Activated CD8-positive, alpha-beta memory T cell treated with anti-CD3 and anti-CD28 coated beads, Interleukin-2, amount 10 ng/mL, durations not matched to agents 7 days and 5 days (primary cell): ENCODE measurements at places on chromosomes 5 and 9.

DNA sequence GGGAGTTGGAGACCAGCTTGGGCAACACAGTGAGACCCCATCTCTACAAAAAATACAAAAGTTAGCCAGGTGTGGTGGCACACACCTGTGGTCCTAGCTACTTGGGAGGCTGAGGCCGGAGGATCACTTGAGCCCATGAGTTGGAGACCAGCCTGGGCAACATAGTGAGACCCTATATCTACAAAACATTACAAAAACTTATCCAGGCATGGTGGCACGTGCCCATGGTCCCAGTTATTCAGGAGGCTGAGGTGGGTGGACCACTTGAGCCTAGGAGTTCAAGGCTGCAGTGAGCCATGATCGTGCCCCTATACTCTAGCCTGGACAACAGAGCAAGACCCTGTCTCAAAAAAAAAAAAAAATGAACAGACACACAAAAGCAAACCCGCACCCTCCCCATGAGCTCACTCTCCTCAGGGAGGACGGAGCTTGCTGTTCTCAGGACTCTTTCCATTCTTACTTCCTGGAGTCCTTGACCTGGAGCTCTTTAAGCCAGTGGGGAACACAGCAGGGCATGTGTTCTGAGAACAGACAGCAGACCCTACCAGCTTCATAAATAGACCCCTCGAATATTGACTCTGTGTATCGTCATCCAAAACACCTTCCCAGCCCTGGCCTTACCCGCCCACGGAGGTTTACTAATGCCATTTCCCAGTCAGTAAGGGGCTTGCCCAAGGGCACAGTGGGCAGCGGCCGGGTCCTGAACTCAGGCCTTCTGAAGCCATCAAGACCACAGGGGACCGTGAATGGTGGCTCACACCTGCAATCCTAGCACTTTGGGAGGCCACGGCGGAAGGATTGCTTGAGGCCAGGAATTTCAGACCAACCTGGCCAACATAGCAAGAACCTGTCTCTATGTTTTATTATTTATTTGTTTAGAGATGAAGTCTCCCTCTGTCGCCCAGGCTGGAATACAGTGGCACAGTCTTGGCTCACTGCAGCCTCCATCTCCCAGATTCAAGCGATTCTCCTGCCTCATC is 11.1 kb downstream of the PTGES2 start:
- no peak for DNase-seq

GRCh38 chr9:32942755-32943460 is 58.5 kb downstream of the APTX start:
- DNase-seq: no peak

DNA sequence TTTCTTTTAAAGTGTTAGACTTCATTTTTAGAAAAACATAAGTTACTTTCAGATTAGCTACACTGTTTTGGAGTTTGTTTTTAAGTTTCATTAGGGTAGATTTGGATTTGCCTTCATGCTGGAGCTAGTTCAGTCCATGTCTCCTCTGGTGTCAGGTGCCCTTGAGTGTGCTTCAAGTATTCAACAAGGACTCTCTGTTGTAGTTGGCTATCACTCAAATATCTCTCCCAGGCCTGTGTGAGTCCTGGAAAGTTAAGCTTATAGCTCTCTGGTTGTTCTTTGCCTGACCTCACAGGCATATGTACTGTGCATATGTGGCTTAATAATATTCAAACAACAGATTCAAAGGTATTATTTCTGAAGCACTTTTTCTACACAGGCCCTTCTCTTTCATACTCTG is 45.4 kb downstream of the PTBP3 start:
- DNase-seq: no peak

GRCh38 chr9:123091459-123091858 is 58.0 kb downstream of the GPR21 start:
- no peak for DNase-seq

GRCh38 chr5:132056610-132057497 is 3.6 kb upstream of the IL3 start:
- no peak for DNase-seq

DNA sequence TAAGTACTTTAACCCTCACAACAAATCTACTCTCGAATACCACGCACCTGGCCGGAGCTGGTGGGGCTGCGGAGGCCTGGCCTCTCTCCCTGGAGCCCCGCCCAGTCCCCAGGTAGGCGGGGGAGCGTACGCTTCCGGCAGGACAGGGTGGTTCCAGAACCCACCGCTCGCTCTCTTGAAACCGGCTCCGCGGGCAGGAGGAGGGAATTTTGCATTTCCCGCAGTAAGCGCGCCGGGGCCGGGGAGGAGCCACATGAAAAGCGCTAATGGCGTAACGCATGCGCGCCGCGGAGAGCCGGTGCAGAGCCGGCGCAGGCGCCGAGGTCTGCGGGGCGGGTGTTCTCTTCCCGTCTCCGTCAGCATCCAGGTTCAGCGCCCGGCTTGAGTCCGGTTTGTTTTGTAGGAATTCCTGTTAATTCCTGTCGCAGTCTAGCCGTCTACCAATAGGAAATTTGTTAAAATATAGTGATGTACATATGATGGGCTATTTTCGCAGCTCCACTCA is 20.8 kb downstream of the CAVIN4 start:
- peak; percentile 80 for DNase-seq

DNA sequence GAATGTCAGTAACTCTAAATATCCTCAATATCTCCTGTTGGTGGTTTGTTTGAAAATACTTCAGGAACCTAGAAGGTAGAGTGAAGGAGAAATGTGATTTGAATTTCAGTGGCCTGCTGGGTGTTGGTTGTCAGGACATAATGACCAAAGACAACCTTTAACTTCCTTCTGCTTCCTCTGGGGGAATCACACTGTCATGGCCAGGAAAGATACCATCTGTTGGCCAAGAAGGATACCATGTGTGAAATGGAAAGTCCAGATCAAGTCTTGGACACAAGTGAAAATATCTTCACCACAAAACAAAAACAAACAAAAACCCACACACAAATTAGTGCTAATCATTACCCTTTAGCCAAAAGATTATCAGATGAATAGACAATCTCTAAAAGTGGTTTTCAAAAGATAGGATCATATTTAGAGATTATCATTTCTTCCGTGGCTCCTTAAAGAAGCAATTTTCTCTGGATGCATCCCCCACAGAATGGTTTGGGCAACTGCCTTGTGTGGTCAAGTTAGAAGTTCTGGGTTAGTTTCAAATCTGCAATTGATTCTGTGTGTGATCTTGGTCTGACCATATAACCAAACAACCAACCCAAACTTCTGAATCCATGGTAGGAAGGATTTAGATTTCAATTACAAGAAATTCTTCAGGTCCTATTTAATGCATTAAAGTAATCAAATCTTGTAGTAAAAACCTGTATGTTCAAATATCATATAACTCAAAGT is 1.6 kb downstream of the C1QTNF3 start:
- no peak for DNase-seq

DNA sequence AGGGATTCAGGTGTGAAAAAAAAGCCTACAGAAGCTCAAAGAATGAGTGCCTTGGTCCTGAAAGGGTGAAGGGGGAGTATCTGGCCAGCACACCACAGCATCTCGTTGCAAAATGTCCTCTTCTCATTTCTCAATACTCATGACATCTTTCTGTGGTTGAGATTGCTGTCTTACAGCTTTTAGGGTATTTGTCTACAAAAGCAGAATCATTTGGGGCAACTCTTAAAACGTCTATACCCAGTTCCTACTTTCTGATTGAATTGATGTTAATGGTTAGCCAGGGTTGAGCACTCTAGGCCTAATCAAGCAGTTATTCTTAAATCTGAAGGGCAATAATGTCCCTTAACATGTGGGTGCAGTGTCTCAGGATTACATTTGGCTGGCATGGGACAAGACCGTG is 21.2 kb upstream of the PCSK5 start:
- DNase-seq: no peak

- DNase-seq: no peak
These were observed 18.6 kb upstream of the NOTCH1 start for GRCh38 chr9:136564379-136564988.

DNA sequence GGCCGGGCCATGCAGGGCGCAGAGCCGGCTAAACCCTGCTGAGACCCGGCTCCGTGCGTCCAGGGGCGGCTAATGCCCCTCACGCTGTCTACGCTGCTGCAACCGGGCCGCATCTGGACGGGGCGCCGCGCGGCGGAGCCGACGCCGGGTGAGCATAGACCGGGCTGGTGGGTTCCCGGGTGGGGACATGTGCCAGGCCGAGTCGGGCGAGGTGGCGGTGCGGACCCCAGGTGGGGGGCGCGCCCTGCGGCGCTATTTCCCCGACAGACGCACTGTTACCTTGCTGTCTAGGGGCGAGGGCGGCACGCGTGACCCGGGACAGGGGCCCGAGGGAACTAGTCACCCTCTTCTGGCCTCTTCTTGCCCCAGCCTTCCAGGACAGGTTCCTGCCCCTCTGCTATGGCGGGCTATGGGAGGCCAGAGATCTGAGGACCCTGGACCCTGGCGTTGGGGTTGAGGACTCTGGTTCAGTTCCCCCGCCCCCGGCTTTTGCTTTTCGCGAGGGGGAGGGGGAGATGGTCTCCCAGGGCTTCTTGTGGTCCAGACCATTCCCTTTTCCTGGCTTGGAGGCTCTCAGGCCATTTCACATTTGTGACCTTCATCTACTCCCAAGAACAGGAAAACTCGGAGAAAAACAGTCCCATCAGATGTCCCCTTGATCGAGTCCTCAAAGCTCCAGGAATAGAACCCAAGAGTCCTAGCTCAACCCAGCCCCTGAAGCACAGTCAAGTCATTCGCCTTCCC is 536 bp downstream of the SLC27A4 start:
- peak; percentile 47 for DNase-seq

DNA sequence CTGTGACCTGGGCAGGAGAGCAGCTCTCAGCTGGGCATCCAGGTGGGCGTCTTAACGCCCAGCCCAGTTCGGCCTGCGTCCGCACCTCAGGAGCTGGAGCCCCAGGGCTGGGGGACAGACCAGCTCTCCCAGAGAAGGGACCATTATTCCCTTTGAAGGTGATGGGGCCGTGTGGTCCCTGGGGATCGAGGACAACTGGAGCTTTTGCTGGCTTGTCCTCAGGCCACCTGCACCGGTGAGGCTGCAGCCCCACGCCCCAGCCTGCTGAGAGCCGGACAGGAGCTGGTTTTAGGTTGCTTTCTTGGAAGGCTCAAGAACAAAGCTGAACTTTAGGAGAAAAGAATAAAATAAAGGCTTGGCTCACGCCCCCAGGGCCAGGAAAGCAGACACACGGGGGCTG is 40.9 kb downstream of the NACC2 start:
- no peak for DNase-seq

- peak; percentile 14 for DNase-seq
These were observed 137.8 kb downstream of the ROR2 start for GRCh38 chr9:91812191-91812590.

GRCh38 chr9:12221470-12221869 is 471.7 kb upstream of the TYRP1 start:
- no peak for DNase-seq

GRCh38 chr5:3943859-3944258 is 348.2 kb downstream of the IRX1 start:
- no peak for DNase-seq

- no peak for DNase-seq
These were observed 22.2 kb downstream of the SKP2 start for GRCh38 chr5:36174119-36174518.

GRCh38 chr5:159609359-159609758 is 279.1 kb upstream of the IL12B start:
- no peak for DNase-seq

GRCh38 chr5:136080483-136081216 is 51.9 kb downstream of the TGFBI start:
- peak; percentile 81 for DNase-seq

- DNase-seq: no peak
These were observed 649 bp upstream of the GLE1 start for GRCh38 chr9:128503870-128504269.

- no peak for DNase-seq
These were observed 14.5 kb upstream of the OTULIN start for GRCh38 chr5:14650052-14650451.

- DNase-seq: no peak
These were observed 835.7 kb downstream of the MAT2B start for GRCh38 chr5:164341056-164341619.

DNA sequence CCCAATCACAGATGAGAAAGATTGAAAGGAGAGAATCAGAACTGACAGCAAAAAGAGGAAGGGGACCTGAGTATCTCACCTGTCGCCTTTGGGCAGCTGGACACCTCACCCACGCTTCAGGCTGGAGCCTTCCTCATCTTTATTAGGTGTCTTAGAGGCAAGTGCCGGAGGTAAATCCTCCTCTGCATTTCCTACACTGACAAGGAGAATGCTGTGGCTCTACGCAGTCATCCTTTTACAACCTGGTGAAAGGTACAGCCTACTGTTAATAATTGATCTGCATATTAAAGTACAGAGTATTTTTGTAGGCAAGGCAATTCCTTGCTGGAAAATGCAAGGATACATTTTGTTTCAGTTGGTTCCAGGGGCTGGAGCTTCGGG is 34.8 kb downstream of the PRLR start:
- DNase-seq: no peak
